ENCODE measurements at places on chromosomes 5 and 9. TPM values are rescaled to one million over a fixed set of nuclear protein-coding genes. Genes with fewer than 3 reads are reported as not detected.

The TNFSF8 gene
- total RNA-seq, result 83.1 TPM

The PCDHA10 gene
- not detected for total RNA-seq

The FOXD4L4 gene
- not detected for total RNA-seq

The SCGB3A2 gene
- not detected for total RNA-seq

The TAF11L10 gene
- not detected for total RNA-seq

The TOR1B gene
- total RNA-seq, result 12.3 TPM

The SPINK7 gene
- total RNA-seq, result not detected

The SPATA9 gene
- not detected for total RNA-seq

The INSYN2B gene
- total RNA-seq, result not detected

The GLRA1 gene
- not detected for total RNA-seq

The ADCY2 gene
- under 0.01 TPM for total RNA-seq

The TMEM171 gene
- not detected for total RNA-seq

The LCN1 gene
- not detected for total RNA-seq

The AMBP gene
- not detected for total RNA-seq

The PPP3R2 gene
- not detected for total RNA-seq

The FLT4 gene
- total RNA-seq, result 1.3 TPM

The OLFML2A gene
- 0.31 TPM for total RNA-seq

The TAF11L7 gene
- total RNA-seq, result not detected

The FGF1 gene
- total RNA-seq, result not detected

The PCDHGC5 gene
- total RNA-seq, result not detected

The MGAT4B gene
- 56.0 TPM for total RNA-seq

The PITX1 gene
- not detected for total RNA-seq

The ZNF483 gene
- 29.9 TPM for total RNA-seq

The RASGRF2 gene
- total RNA-seq, result 14.7 TPM

The GABRA1 gene
- total RNA-seq, result not detected

The C9orf72 gene
- 88.9 TPM for total RNA-seq

The RAD50 gene
- 17.0 TPM for total RNA-seq

The ABITRAM gene
- 5.5 TPM for total RNA-seq

The PCDHGA5 gene
- 0.21 TPM for total RNA-seq

The ICE1 gene
- total RNA-seq, result 60.9 TPM

The TSSK1B gene
- 0.10 TPM for total RNA-seq

The C5orf52 gene
- total RNA-seq, result not detected

The C5orf47 gene
- not detected for total RNA-seq

The ADGRD2 gene
- 0.10 TPM for total RNA-seq

The PCDHB7 gene
- under 0.01 TPM for total RNA-seq

The FUT7 gene
- 2.6 TPM for total RNA-seq

The ZMAT2 gene
- 34.2 TPM for total RNA-seq

The CNTNAP3 gene
- 0.10 TPM for total RNA-seq

The PCDHGA3 gene
- total RNA-seq, result 0.10 TPM

The TAF11L8 gene
- total RNA-seq, result not detected

The GRM6 gene
- not detected for total RNA-seq

The PCDHB2 gene
- 0.10 TPM for total RNA-seq

The MLANA gene
- total RNA-seq, result 0.10 TPM

The GMCL2 gene
- not detected for total RNA-seq

The FAM200C gene
- 0.10 TPM for total RNA-seq

The PRDM9 gene
- not detected for total RNA-seq

The GCNT4 gene
- total RNA-seq, result 10.8 TPM

The OBP2B gene
- total RNA-seq, result not detected

The MEIKIN gene
- 1.0 TPM for total RNA-seq

The STK10 gene
- total RNA-seq, result 134 TPM

All from mononuclear cell (primary cell).